ENCODE measurements at places on chromosomes 1 and 21. TPM values are rescaled to one million over a fixed set of nuclear protein-coding genes. Genes with fewer than 3 reads are reported as not detected.

KRTAP20-2 gene
- not detected for total RNA-seq

CLEC20A gene
- not detected for total RNA-seq

S100A14 gene
- total RNA-seq, result not detected

KNCN gene
- not detected for total RNA-seq

CMPK1 gene
- 86.5 TPM for total RNA-seq

LIN28A gene
- not detected for total RNA-seq

DYNLT5 gene
- total RNA-seq, result 2.9 TPM

C21orf58 gene
- 8.0 TPM for total RNA-seq

GBP6 gene
- not detected for total RNA-seq

RYR2 gene
- 0.15 TPM for total RNA-seq

DMBX1 gene
- total RNA-seq, result not detected

Data from melanocyte of skin (primary cell).